ENCODE measurements at places on chromosomes 6 and 20.

GRCh38 chr20:38543014-38543906 lies 37.7 kb upstream of the ADIG start:
- peak; percentile 15 for DNase-seq

DNA sequence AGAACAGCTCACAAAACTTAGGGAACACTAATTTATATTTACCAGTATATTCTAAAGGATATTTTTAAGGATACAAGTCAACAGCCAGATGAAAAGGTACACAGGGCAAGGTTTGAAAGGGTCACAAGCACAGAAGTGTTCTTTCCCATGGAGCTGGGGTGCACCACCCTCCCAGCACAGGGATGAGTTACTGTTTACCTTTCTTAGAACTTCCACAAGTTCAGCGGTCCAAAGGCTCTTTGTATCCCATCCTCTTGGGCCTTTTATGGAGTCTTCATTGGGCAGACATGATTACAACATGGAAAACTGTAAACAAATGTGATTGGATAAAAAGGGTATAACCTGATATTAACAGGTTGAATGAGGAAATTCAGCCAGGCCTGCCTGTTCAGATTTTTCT lies 1.1 kb upstream of the IL17F start:
- DNase-seq = no peak

DNA sequence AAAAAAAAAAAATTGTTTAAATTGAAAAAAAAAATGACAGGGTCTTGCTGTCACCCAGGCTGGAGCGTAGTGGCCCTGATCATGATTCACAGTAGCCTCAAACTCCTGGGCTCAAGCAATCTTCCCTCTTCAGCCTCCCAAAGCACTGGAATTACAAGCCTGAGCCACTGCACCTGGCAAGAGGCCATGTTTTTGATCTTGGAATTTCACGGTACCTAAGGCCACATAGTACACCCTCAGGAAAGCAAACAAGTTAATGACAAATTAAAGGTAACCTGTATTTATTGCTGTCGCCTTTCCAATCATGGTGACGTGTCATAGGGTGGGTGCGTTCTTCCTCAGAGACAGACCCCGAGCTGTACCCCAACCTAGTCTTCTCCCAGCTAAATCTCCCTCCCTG lies 79.2 kb downstream of the LINC00237 start:
- no peak for DNase-seq

DNA sequence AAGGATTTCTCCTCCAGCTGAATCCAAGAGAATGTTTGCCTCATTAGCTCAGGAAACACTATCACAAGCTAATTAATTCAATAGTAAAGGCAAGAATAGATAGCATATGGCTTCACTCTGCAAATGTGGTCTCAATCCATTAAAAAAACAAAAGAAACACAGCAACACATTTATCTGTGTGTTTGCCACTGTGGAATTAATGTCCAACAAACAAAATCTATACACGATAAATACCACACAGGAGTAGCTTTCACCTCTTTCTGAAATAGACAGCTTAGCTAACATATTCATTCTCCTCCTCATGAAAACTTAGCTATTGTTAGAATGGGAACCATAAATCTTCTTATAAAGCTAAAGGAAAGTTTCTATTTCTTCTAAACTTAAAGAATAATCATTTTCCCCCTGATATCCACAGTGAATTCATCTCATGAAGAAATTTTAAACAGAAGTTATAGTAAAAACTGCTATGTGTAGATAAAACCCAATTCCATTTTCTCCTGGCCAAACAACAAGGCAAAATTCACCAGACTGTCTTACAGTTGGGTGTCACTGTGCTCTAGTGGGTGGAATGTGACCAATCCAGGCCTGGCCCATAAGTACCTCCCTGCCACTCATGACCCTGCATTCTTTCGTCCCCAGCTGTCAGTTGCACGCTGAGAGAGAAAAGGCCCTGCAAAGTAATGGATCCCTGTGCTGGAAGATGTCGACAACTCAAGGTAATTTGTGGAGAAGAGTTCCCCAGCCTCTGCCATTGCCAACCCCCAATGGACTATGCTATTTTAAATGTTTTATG lies 92.9 kb upstream of the NRSN1 start:
- DNase-seq = no peak

- no peak for DNase-seq
These were observed 14.0 kb upstream of the GRM4 start for GRCh38 chr6:34159844-34160243.

DNA sequence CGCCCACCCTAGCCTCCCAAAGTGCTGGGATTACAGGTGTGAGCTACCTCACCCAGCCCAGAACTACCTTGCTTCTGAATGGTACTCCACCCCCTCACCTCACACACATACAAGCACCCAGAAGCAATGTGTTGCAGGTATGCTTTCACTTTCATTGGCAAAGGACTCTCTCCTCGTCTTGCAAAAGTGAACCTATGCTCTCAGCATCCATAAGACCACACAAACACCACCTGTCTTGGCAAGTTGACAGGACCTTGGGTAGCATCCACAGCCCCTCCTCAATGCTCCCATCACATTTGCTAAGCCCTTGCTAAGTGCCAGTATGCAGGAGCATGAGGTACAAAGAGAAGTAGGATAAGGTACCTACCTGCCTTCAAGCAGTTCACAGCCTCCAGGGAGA lies 3.7 kb downstream of the KIF13A start:
- no peak for DNase-seq

DNA sequence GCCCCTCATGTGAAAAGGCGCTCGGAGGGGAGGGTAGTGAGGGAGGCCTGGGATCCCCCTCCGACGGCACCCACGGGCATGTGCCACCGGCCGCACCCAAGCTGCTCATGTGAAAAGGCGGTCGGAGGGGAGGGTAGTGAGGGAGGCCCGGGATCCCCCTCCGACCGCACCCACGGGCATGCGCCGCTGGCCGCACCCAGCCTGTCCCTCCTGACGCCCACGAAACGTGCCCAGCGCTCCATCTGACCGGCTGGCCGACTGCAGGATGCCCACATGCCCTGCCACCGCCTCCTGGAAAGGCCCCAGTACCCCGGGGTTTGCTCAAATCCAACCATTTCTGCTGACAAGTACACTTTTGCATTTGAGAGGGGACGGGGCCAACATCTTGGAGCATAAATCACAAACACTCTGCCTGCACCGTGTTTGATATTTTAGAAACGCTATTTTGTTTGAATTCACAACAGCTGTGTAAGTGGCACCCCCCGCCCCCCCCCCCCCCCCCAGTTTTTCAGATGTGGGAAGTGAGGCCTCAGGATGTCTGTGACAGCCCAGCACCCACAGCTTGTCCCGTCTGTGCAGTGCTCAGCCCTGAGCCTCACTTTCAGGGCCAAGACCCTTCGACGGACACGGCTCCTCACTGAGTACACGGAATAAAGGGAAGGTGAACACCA lies 34.1 kb downstream of the SLC2A4RG start:
- DNase-seq = no peak

GRCh38 chr6:126113261-126113660 lies 126.9 kb downstream of the TRMT11 start:
- DNase-seq = no peak

GRCh38 chr20:1330075-1330830 lies 1.3 kb upstream of the SDCBP2 start:
- DNase-seq = no peak

- DNase-seq = no peak
These were observed 83.0 kb downstream of the HFE start for GRCh38 chr6:26170181-26170580.

DNA sequence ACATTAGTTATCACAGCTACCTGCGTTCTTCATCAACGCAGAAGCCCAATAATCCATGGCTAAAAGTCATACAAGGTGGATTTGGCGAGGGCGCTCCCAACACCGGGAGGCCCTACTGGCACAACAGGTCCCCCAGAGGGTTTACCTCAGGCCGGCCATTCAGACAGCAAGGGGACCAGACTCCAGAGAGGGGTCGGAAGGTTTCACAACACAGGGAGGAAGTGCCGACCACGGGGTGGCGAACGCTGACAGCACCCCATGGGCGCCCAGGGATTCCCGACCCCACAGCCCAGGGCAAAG lies 1515.9 kb upstream of the DEFB115 start:
- no peak for DNase-seq

- no peak for DNase-seq
These were observed 178.6 kb upstream of the MAP3K7 start for GRCh38 chr6:90765491-90765890.

DNA sequence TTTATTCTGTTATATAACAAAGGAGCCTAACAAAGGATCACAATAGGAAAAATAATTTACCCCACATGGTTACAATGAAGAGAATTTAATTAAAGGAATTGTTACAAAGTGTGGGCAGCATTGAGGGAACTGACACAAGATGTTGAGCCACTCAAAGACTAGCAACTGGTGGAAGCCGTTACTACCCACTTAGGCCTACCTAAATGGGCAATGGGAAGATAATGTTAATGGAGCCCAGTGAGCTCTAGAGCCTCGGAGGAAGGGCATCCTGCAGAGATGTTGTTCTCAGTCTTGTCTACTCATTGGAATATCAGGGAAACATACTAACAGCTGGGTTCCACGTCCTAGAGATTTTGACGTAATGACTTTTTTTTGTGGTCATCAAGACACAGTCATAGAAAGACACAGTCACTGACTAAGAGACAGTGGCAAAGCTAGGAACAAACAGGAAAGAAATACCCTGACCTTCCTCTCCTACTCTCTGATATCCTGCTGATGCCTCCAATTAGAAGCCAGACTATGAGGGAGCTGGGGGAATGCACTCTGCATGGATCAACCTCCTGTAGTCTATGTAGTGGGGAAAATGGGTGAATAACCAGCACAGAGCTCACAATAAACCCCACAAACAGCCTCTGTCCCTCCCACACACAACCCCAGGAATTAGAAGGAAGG lies 523.8 kb upstream of the FLRT3 start:
- no peak for DNase-seq

DNA sequence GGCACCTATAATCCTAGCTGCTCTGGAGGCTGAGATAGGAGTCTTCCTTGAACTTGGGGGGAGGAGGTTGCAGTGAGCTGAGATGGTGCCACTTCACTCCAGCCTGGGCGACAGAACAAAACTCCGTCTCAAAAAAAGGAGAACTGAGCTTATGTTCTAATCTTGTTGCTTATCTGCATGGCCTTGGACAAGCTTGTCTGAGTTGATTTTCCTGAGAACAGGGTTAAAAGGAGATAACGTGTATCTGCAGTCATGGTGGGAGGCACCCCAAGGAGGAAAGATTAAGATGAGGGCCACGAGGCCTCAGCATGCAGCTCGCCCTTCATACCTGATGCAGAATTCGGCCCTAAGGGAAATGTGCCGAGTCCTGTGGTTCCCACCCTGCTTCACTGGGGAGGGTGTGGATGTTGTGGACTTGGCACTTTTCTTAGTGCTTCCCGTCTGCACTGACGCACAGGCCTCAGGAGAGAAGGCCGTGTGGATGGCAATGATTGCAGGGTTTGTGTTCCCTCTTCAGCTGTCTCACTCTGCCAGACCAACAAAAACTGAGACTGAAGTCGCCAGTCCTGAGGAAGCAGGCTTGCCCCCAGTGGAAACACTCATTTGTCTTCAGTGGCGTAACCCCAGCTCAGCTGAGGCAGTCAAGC lies 56.3 kb downstream of the EZR start:
- no peak for DNase-seq

DNA sequence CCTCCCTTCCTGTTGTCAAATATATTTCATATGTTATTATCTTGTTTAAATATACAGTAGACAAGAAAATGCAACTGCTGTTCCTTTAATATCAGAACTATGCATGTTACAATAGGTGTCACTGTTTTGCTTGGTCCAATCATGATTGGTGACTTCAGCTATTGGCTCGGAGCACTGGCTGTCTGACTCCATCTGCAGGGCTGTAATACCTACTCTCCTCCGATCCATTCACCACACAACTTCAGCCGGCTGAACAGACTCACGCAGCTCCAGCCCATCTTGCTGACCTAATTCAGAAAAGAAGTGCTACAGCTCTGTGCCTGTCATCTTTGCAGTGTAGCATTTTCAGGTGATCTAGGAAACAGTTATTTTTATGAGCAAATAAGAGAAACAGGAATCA lies at the start of gene BTBD3:
TSS of gene BTBD3 (plus strand) at position 231 of the 400 bp plus-strand sequence. CDS start 383 bp downstream, outside the sequence.
- DNase-seq = peak; percentile 34

GRCh38 chr20:47300071-47300470 lies 56.4 kb downstream of the ZMYND8 start:
- peak; percentile 33 for DNase-seq

- no peak for DNase-seq
These were observed 22.5 kb upstream of the IYD start for GRCh38 chr6:150346346-150346745.

DNA sequence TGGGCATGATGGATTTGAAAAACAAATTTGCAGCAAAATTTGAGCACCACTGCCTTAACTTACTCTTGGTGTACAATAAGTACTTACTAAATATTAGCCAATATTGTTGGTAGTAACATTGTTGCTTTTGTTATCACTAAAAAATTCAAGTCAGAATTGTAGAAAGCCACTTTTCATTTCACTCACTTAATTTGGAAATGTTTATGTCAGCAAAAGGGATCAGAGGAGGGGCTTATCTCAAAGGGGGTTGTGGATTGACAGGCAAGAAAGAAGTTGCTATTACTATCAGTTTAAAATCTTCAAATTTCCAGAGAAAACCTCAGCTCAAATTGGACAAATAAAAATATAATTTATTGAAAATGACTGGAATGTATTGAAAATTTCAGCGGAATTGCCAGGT lies 241.5 kb downstream of the PLCB1 start:
- DNase-seq = no peak

DNA sequence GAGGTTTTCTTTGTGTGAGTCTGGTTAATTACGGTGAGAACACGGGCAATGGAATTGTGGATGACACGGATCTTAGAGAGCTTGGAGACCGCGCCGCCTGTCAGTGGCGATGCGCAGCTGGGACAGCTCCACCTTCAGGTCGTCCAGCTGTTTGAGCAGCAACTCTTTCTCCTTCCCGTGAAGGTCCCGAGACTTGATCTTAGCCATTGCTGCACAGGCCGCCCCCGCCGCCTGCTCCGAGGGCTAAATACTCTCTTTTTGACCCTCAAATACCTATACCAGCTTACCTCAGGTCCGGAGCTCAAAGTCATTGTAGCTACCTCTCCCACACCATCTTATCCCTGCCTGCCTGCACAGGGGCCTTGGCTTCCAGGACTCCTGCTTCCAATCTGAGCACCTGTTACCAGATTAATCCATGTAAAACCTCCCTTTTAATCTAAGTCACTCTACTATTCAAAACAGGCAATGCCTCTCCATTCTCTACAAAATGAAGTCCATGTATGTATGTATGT lies 100.2 kb downstream of the PREP start:
- DNase-seq = no peak

DNA sequence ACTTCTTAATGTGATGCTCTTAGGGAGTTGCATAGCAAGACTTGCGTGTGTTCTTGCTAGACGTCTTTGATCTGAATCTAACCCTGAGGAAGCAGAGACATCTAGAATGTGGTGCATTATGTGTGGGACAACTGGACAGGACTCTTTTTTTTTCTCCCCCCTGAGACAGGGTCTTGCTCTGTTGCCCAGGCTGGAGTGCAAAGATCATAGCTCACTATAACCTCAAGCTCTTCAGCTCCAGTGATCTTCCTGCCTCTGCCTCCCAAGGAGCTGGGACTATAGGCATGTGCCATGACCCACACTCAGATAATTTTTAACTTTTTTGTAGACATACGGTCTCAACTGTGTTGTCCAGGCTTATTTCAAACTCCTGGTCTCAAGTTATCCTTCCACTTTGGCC lies 34.0 kb downstream of the PCMT1 start:
- DNase-seq = no peak

Measured in myocyte (in vitro differentiated cells).